ENCODE measurements at places on chromosomes 1 and 21.

- DNase-seq = no peak
Measured at GRCh38 chr1:11335417-11336056, 62.5 kb downstream of the UBIAD1 start.

GRCh38 chr1:229531326-229531725 is 23.2 kb upstream of the NUP133 start:
- no peak for DNase-seq

GRCh38 chr1:209756615-209757445 is 977 bp downstream of the TRAF3IP3 start:
- DNase-seq = no peak

DNA sequence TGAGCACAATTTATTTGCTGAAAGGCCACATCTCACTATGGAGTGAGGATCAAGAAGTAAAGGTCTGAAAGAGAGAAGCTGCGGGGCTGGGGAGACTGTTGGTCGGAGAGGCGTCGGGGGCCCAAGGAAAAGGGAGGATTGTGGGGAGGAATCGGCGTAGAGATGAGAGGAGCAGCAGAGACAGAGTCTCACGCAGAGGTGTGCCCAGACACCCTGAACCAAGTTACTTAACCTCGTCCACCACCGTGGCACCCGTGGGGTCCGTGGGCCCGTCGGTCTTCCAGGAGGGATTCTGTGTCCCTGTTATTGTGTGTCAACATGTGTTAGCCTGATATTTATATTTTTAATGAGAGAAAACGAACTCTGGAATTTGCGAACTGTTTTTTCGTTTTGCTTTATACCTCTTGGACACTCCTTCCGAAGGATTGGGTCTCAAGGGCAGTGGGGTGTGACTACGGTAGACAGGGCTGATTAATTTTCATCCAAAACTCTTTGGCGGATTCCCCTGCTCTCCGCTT is 3.8 kb upstream of the NBPF1 start:
- DNase-seq = peak; percentile 52

DNA sequence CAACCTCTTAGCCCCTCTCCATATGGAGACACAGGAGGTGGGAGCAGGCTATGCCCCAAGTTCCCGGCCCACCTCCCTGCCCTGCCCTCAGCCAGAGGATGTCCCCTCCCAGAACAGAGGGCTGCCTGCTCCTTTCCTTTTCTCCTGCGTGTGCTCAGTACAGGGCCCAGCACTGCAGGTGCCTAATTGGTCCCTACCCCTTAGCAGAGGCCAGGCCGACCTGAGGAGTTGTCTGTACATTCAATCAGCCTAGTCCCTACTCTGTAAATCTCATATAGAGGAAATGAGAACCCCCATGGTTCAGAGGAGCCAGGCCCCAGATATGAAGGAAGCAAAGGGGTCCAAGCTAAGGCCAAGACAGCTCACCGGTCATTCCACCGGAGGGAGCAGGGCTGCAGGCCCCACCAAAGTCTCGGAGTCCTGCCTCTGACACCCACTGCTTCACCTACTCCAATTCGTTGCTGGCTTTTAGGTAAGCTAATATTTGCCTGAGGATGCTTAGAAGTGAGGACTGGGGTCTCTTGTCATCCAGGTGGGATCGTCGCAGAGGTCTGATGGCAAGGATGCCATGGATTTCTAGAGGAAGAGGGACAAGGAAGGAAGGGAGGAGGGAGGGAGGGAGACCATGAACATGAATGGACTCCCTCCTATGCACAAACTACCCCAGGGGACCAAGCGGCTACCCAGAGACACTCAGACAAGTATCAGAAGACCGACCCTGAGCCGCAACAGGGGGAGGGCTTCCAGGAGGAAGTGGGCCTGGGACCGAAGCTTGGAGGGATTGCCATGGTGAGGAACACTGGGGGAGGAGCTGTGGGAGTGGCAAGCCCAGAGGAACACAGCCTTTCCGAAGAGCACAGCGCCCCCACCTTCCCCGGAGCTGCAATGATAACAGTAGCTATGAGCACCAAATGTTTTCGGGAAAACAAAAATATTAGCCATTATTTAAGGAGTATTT is 30.4 kb upstream of the FOXO6 start:
- peak; percentile 8 for DNase-seq

- DNase-seq = no peak
Measured at GRCh38 chr1:17914131-17914530, 159.0 kb downstream of the ACTL8 start.

DNA sequence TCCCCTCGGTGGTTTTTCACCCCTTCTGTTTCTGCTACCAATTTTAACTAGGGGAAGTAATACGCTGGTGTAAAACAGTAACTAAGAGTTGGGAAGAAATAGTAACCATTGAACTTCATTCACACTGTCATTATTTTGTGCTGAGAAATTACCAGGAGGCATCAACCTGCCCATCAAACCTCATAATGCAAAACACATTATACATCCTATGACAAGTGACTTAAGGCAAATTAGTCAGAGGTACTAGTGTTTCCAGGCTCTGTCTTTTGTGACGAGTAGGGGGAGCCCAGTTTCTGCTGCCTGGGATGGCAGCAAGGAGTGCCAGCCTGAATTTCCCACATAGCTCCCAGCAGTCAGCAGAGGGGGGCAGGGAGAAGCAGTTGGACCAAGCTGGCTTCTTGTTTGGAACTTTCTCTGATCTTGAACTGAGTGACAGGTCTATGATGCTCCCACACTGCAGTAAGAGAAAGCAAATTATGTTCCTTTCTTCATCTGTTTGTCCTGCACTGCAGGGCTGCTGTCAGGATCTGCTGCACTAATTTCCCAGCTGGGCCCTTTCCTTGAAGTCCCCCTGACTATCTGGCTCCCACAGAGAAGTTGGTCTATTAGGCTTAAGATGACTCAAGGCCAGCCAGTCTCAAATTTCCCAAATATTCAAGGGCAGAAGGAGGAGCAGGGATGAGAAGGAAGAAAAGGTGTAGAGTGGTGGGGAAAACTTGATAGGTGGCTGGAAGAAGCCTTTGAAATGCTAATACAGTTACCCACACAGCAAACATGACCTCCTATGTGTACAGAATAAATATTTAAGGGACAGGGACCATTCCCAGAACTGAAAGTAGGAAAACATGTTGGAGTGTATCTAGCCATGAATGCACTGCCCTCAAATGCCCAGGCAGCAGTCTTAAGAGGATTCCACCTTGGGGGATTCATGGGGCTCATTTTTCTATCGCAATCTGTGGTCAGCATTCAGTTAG is 322.8 kb downstream of the SEC16B start:
- no peak for DNase-seq

Measured in breast epithelium (tissue), 4 donors.